ENCODE measurements at places on chromosomes 16 and 17. TPM values are rescaled to one million over a fixed set of nuclear protein-coding genes. Genes with fewer than 3 reads are reported as not detected.
A peak's percentile ranks its signal among the peaks of the same experiment; 100 is the strongest.

GRCh38 chr17:10754861-10755591 is 25.2 kb upstream of the TMEM220 start:
- no peak for DNase-seq

Gene VAMP2
- 59.7 TPM for polyA plus RNA-seq

GRCh38 chr17:40827746-40828453 is 5.5 kb upstream of the KRT10 start:
- DNase-seq = no peak

GRCh38 chr17:1108765-1109605 is 70.8 kb downstream of the ABR start:
- peak; percentile 89 for DNase-seq

DNA sequence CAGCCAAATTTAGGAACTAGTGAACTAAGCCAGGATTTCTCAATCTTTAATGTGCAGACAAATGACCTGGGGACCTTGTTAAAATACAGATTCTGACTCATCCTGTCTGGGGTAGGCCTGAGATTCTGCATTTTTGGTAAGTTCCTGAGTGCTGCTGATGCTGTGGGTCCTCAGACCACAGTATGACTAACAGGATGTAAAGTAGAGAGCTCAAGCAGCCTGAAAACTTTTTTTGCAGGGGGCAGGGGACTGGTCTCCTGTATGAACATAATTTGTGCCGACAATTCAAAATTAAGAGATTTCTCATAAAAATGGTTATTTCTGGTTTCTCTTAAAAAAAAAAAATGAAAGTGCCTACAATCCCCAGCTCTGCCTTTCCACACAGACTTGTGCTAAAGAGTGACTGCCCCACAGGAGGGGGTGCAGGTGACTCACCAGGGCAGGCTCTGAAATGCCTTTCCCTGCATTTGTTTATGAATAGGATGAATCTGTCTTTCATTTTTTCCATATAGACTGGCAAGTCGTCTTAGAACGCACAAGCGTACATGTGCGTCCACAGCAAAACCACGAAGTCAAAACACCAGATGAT is 271.5 kb downstream of the PHKB start:
- DNase-seq = no peak

DNA sequence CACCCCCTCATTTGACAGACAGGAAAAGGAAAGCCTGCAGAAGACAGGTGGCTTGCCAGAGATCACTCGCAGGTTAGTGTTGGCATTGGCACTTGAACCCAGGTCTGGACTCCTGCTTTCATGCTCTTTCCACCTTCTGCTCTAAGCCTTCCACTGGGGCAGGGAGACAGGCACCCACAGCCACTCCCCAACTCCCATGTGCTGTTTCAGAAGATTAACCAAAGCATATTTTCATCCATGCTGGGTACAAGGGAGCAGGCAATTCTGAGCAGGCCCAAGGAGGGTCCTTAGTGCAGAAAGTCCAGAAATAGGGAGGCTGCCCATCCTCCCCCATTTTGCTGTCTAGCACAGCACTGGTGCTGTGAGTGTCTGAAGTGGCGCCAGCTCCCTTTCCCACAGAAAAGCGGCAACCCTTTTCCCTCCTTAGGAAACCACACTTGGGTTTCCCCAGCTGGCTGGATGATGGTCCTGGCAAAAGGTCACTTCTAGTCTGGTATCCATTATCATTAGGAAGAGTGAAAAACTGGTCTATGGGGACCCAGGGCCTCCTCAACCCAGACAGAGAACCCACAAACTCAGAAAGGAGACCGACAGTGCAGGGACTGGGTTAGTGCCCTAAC is 2.0 kb upstream of the CAVIN1 start:
- no peak for DNase-seq

Gene ABCC6
- 0.20 TPM for polyA plus RNA-seq

GRCh38 chr16:82859662-82860061 is 232.9 kb downstream of the CDH13 start:
- no peak for DNase-seq

GRCh38 chr16:52537516-52537915 is 9.4 kb downstream of the TOX3 start:
- no peak for DNase-seq

DNA sequence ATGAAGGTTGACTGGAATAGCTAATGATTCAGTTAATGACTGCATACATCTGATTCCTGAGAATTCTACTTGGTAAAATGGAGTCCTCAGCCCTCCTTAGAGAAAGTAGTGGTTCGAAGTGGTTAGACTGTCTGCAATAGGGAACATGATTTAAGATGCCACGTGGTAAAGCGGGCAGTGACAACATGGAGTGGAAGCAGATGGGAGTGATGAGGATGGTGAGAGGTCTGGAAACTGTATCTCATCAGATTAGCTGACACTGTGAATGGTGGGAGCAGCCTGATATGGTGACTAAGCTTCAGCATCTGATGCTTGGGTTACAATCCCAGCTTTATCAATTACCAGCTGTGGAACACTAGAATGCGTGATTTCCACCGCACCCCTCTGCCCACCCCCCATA is 8.4 kb downstream of the CDH11 start:
- no peak for DNase-seq

- no peak for DNase-seq
These were observed 113.0 kb upstream of the DYNLRB2 start for GRCh38 chr16:80427795-80428194.

DNA sequence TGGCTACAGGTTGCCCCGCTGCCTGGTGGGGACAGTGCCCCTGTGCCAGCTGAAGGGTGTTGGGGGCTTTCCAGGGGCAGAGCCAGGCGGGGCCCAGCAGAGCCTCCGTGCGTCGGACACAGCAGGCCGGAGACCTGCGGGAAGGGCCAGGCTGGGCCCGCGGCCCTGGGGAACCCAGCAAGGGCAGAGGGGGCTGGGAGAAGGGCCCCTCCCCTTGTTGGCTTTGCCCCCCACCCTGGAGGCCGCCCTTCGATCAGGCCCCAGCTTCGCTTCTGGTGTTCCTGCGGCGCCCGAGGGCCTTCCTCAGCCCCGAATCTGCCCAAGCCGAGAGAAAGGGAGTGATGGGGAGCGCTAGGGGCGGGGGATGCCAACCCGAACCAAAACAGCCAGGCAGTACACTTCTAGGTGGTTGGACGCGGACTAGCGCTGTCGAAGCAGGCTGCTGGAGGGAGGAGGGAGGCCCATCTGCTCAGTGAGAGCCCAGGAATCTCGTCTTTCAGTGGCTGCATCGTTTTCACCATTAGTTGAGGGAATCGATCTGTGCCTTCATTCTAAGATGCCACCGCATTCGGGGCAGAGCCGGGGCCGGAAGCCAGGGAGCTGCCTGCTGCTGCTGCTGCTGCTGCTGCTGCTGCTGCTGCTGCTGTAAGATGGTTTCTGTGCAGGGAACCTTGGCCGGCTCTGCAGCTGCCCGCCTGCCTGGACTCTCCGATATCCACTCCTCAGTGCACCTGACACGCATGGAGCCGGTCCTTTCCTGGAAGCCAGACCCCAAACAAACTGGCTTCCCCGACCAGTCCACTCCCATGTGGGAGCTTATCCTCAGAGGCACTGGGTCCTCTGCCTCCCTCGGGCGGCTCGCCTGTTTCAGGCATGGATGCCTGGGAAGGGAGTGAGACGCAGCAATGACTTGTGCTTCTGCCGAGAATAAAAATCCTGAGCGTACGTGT is 1.7 kb downstream of the JPH3 start:
- DNase-seq = peak; percentile 37

- DNase-seq = peak; percentile 90
These were observed 20.8 kb upstream of the PLLP start for GRCh38 chr16:57305159-57305811.

- DNase-seq = no peak
These were observed 45.8 kb downstream of the ZNF652 start for GRCh38 chr17:49316258-49316570.

DNA sequence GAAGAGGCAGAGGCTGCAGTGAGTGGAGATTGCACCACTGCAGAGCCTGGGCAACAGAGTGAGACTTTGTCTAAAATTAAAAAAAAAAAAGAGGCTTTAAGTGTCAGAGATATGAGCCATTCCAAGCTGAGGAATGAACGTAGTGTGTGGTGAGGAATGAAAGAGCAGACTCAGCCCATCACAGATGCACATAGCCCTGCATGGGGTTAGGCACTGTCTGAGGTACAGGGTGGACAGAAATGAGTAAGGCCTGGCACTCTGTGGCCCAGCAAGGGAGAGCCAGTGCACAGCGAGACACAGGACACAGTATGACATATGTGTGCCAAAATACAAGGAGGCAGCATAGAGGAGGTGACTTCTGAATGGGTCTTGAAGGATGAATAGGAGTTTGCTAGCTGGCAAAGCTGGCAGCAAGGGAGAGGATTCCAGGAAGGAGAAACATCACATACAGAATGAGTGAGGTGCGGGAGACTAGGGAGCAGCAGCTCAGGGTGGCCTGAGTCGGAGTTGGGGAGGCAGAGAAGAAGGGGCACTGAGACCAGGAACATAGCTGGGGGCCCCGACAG is 8.7 kb upstream of the ZNF469 start:
- no peak for DNase-seq

- no peak for DNase-seq
These were observed 139.0 kb downstream of the RAB11FIP4 start for GRCh38 chr17:31530391-31530985.

DNA sequence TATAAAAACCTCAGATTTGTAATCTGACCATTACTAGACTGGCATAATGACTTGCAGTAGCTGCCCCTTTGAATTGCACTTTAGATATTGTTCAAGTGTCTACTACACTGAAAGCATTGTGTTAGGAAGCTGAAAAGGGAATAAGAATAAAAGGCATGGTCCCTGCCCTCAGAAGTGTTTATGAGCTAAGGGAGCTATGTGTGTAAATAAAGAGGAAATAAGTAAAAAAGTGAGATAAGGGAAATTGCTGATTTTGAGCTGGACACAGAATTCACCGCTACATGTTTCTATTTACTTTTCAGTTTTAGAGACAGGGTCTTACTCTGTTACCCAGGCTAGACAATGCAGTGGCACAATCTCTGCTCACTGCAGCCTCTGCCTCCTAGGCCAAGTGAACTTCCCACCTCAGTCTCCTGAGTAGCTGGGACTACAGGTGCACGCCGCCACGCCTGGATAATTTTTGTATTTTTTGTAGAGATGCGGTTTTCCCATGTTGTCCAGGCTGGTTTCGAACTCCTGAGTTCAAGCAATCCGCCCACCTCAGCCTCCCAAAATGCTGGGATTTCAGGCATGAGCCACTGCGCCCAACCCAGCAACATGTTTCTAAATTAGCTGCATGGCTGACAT is 57.0 kb downstream of the GRB2 start:
- DNase-seq = no peak

DNA sequence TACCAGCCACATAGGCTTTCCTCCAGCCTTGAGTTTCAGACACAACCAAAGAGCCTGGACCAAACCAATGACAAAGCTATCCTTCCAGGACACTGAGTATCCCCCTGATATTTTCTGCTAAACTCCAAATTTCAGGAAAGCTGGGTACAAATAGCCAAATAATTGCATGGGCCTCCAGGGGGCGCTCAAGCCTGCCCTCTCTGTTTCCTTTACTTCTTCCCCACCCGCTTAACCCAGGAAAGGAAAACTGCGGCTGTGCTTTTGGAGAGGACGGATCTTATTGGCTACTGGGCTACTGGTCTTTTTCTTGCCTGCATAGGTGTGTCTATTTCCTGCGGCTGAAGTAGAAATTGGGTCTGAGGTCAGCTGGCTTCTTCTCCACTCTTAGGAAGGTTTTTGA is 30.1 kb downstream of the GNGT2 start:
- DNase-seq = peak; percentile 75

DNA sequence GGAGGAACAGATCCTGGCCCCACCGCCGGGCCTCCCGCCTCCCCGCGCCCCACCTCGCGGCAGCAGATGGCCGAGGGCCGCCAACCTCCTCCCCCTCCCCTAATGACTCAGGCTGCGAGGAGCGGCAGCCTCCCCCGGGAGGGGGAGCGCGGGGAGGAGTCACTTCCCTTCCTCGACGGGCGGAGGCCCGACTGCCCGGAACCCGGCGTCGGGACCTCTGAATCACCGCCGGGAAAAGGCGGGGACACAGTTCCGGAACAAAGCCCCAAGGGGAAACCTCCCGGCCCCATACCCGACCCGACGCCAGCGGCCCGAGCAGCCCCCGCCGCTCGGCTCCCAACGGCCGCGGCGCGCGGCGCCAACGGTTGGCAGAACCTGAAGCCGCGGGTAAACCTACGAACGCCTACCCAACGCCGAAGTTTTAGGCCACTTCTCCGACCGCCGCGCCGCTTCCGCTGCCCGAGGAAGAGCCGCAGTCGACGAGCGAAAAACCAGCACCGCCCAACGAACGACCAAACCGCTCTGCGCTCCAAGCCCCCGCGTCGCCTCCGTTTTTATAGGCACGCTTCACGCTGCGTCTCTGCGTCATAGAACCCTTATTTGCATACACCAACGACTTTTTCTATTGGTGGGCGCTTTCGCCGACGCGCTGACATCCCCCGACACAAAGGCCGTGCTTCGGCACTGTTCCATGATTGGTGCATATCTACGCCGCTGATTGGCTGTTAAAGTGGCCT is 5.2 kb upstream of the UNK start:
- peak; percentile 98 for DNase-seq

DNA sequence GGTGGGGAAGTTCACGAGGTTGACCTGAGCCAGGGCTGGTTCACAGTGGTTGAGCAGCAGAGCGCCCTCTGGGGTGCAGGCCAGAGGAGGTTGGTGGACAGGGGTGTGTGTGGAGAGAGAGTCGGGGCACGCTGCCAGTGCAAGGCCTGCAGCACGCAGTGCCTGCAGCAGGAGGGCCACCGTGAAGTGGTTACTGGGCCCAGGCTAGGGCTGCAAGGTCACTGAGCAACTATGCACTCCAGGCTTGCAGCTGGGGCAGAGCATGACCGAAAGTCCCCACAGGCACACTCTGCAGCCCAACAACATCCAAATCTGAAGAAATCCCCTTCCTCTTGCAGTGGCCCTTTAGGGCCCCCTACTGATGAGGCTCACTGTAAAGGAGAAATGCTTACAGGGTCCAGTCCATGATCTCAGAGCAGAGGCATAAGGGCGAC is 89.1 kb upstream of the NOL11 start:
- no peak for DNase-seq
